ENCODE measurements at places on chromosomes 5 and 9.

DNA sequence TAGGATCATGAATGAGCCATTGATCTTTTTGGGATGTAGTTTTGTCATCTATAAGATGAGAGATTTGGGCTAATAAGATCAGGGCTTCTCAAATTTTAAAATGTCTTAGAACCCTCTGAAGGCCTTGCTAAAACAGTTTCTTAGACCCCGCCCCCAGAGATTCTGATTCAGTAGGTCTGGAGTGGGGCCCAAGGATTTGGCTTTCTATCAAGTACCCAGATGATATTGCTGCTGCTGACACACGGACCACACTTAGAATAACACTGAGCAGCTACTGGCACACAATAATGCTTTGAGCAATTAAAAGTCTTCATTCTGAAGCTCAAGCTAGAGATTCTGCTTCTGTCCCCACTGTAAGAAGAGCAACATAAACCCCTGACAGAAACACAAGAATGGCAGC, 216.7 kb downstream of the SMARCA2 start:
- no peak for DNase-seq

GRCh38 chr9:26779062-26779461, 113.5 kb downstream of the CAAP1 start:
- DNase-seq = no peak

- DNase-seq = no peak
Observed at GRCh38 chr5:139974661-139975060, 68.4 kb downstream of the NRG2 start.

DNA sequence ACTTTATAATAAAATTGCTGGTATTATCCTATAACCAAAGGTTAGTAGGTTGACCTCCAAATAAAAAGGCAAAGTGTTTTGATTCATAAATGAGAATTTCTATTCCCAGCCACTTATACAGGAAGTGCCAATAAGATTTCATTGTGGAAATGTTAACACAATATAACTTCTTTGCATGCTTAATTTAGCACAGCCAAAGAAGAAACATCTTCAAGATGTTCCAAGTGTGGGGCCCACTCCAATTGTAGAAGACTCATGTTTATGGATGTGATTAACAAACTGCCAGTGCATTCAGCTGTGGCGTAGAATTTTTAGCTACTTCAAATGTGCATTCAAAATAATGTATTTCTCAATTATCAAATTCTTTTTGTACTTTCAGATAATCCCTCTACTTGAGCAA, 402.3 kb downstream of the DEPDC1B start:
- DNase-seq = no peak

GRCh38 chr5:141494761-141495452, 6.0 kb downstream of the PCDHGC5 start:
- DNase-seq = no peak

DNA sequence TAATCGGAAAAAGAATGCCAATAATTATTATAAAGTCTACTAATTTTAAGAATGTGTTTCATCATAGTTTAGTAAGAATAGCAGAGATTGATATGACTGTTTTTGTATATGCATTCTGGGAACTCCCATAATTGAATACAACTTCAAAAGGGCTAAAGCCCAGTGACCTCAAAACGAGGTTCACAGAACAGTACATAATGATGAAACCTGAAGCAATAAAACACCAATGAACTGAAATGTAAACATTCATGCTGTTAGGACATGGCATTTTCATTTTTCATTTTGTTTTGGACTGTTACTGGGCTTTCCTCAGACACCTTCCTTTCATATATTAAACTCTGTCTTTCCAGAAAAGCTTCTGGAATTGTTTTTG, 684 bp upstream of the JMY start:
- DNase-seq = no peak

- DNase-seq = no peak
Observed at GRCh38 chr5:144142139-144142823, 28.2 kb downstream of the YIPF5 start.

GRCh38 chr9:133394687-133395271, 18.6 kb downstream of the STKLD1 start:
- no peak for DNase-seq

DNA sequence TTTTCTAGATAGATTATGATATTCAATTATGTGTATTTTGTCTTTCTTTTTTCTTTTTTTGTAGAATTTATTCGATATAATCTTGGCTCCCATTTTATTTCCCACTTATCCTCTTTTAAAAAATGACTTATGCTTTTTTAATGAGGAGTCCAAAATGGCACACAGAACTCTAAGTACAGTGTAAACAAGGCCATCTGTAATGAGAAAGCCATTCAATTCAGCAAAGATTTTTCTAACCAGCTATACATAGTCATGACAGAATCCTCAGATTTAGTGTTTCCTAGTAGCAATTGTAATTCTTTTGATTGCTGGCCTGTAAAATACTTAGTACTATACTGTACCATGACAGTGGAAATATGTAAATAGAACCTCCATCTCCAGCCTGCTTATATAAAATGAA, 651.4 kb downstream of the RAB3C start:
- no peak for DNase-seq

DNA sequence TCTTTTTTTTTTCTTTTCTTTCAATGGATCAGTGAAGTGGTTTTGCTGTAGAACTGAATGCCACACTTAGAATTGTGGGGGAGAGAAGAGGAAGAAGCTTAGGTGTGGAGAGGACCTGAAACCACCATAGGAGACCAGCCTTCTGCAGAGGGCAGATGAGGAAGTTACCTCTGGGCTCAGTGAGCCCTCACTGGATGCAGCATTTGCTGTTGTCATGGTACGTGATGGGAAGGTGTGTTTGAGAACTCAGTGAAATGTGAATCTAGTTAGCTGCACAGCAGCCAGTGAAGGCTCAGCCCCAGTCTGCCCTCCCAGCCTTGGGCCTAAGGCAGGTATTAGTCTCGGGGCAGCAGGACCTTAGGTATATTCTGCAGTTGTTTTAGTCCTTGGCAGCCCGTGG, 17.5 kb downstream of the CYFIP2 start:
- DNase-seq = no peak

DNA sequence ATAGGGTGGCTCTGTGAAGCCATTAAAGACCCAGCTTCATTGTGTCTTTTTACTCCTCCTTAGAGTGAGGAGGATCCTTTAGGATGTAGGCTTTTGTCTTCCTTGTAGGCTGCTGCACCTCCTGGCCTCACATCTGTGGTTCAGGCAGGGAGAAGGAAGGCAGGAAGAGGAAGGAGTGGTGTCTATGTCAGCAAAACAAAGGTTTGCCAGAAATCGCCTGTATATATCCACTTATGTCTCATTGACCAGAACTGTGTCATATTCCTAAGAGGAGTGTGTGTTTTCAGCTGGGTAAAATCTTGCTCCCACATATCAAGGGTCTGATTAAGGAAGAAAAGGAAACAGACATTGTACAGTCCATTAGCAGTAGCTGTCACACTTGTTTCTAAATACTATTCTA, 213.8 kb downstream of the ARHGAP26 start:
- no peak for DNase-seq

DNA sequence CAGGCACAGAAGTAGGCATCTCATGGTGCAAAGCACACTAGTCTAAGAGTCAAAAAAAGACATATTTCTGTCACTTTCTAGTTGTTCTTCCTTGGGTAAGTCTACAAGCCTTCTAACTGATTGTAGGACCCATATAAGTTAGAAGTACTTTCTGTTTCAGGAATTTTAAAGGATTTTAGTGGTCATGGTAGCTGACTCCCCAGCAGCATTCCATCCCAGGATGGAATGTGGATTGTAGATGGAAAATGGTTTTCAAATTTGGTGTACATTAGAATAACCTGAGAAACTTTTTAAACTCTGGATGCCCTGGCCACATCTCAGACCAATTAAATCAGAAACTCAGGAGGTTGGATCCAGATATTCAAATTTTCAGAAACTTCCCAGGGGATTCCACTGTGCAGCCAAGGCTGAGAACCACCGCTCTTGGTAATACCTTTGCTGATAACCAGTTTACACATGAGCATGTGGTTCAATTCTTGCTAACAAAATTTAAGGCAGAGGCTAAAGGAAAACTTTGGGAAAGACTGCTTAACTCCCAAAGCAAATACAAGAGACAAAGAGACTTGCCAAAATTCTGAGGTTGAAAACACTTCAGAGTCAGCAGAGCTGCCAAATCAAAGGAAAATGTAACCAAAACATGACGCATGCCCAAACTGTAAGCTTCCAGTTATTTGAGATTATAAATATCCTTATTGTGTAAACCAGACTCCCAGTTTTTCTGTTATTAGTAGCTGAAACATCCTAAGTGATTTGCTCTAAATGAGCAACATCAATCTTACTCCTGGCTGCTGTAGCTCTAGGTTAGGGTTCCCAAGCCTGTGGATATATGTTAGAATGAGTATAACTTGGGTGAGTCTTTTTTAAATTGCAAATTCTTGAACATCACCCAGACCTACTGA, 145.4 kb upstream of the MTAP start:
- DNase-seq = no peak

GRCh38 chr5:163867738-163868137, 362.3 kb downstream of the MAT2B start:
- no peak for DNase-seq

DNA sequence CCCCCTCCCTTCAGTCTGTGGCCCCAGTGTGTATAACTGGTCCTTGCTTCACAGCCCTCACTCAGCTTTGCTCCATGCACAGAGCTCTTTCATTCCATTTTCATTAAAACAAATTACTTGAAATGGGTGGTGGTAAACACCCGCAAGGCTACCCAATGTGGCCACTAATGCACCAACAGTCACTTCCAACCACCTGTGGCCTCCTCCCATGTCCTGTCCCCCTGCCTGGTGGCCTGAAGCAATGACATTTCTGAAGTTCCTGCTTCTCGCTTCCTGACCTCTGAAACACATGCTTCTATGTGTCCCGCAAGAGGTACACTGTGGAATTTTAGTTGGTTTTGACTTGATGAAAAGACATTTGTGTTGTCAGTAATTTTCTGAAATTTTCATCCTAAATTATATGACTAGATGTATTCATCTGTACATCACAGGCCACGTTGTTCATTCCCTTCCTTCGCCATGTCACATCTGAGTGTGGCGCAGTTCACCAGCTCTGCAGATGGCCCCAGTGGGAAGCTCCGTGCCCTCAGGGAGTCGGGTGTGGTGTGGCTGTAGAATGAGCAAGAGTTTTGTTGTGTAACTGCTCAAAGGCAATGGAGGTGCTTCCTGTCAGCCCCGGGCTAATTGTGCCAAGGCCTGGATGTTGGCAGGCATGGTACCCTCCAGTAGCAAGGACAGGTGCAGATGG, 9.6 kb downstream of the ROPN1L start:
- DNase-seq = no peak

DNA sequence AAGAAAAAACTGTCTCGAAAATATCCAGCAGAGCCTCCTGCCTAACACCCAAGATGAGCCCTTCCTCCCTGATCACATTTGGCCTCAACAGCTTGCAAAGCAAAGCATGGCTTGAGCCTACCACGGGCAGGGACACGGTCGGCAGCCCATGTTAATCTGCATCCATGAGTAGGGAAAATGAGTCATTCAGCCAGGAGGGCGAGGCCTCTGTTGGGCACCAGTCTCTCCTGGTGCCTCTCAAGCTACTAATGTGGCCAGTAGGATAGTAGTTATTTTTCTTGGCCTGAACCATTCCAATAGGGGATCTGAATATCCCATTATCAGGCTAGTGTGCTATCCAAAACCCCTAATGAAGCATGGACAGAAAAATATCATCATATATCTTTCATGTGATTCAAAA, 43.0 kb upstream of the SHB start:
- DNase-seq = no peak

DNA sequence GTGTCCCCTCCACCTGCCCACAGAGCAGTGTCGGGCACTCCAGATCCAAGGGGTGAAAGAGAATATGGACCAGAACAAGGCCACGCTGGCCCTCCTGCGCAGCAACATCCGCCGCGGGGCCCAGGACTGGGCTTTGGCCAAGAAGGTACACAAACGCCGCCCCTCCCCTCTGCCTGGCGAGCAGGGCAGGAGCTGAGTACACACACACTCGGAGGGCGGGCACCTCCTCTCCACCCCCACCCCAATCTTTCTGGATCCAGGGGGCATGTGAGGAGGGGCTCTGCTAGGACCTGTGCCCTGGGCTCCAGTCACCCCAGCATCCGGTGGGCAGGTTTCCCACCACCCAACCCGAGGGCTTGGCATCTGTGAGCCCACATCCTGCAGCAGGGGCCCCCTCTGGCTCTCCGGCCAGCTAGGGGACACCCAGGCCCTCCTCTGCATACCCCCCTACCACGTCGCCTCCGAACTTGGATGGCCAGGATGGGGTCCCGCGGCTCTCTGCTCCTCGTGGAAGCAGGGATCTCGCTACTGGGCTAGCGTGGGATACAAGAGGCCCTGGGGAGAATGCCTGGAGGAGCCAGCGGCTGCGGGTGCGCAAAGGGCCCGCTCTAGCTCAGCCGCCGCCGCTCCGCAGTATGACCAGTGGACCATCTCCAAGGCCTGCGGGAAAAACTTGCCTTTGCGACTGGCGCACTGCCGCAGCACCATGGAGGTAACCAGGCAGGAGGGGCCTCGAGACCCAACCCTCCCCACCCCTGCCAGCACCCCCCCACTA, 3.1 kb downstream of the CCDC183 start:
- peak; percentile 86 for DNase-seq

- no peak for DNase-seq
Observed at GRCh38 chr9:72292874-72293607, 72.0 kb downstream of the ZFAND5 start.

- no peak for DNase-seq
Observed at GRCh38 chr5:33300209-33300742, 140.5 kb upstream of the TARS1 start.

DNA sequence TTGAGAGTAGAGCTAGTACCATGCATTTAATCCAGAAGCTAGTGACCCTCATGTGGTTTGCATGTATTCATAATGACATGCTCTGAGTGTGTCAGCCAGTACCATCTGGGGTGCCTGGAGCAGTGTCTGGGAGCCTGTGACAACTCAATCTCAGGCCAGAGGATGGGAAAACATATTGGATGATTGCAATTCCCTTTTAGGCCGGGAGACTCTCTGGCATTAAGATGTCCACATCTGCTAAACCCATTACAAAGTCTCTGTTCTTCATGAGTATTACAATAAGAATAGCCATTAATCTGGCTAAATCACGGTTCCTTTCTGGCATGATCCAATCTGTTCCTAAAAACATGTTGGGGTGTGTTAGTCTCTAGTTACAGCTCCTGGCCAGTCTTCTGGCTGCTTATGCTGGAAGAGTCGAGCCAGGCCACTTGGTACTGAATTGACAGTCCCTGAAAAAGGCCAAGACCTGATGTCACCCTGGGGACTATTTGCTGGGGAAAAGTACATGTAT, 475.7 kb downstream of the ENC1 start:
- DNase-seq = no peak

GRCh38 chr5:179152941-179153340, 92.8 kb downstream of the ZNF354C start:
- DNase-seq = peak; percentile 57

DNA sequence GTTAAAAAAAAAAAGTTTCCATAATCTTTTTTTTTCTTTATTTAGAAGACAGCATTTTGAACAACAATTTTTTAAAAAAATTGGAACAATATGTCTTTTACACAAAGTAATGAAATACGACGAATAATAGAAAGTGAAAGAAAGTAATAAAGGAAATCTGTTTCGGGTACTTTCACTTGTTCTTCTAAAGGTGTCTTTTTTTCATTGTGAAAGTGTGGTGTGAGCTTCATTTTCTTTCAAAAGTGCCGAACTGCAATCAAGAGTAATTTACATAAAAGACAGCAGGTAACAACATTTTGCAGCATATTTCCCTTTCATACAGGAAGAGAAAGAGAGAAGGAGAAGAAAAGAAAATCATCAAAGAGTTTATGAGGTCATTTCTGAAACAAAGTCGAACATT, 159.7 kb upstream of the CDH12 start:
- DNase-seq = no peak

GRCh38 chr5:158943569-158943968, 156.1 kb downstream of the EBF1 start:
- no peak for DNase-seq

GRCh38 chr9:127524373-127524772, 73.1 kb downstream of the LRSAM1 start:
- DNase-seq = no peak
